ENCODE measurements at places on chromosomes 2 and 18.

GRCh38 chr18:75114231-75114764 is 94.6 kb downstream of the PTGR3 start:
- DNase-seq: no peak

DNA sequence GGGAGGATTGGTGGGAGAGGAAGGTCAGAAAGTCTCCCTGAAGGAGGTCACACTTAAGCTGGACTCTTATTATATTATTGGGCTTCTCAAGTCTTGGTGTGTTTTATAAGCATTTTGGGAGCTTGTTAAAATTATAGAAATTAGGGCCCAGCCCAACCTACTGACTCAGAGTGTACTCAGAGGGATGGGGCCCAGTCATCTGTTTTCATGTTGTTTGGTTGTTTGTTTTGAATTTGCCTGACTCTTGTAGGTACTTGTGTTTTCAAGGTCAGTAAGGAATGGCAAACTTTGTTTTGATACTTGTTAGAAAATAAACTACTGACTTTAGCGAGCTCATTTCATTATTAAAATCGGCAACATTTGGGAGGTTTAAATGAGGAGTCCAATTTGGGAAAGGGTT is 152.0 kb downstream of the INSIG2 start:
- no peak for DNase-seq

DNA sequence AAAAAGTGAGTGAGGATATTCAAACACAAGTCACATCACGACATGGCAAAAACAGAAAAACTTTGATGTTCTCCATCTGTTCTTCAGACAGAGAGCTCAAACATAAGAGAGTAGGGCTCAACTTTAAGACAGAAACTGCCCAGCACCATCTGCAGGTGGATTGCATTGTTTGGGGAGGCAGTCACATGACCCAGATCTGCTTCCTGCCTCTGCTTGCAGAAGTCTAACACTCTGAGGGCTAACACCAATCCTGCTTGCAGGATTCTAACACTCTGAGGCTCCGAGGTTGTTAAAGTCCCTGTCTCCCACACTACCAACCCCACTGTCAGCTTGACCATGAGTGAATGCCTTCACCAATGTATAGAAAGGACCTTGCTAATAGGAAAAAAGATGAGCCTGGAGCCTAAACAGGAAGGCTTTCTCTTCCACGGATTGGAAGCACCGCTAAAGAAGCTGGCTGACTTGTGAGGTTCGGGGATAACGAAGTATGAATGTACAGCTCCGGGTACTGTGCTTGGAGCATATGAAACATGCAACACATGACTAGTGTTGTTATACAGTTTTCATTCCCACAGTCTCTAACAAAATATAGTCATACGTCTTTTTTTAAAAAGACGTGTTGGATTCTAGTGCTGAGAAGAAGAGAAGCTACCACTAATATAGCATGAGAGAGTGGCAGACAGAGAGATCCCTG is 176.6 kb upstream of the CREB1 start:
- DNase-seq: no peak

DNA sequence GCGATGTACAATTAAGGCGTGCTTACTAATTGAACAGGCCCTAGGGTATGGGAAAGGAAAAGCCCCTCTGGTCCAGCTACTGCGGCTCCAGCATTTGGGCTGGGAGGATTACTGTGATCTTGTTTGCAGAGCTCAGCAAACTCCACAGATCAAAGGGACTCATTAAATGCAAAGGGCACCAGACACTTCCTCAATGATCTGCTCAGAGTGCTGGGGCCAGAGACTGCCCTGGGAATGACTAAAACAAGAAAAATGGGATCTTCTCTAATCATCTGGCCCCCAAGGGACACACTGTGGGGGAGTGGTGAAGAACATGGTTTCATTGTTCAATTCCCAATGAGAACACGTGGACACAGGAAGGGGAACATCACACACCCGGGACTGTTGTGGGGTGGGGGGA is 85.0 kb downstream of the MARCHF4 start:
- no peak for DNase-seq

DNA sequence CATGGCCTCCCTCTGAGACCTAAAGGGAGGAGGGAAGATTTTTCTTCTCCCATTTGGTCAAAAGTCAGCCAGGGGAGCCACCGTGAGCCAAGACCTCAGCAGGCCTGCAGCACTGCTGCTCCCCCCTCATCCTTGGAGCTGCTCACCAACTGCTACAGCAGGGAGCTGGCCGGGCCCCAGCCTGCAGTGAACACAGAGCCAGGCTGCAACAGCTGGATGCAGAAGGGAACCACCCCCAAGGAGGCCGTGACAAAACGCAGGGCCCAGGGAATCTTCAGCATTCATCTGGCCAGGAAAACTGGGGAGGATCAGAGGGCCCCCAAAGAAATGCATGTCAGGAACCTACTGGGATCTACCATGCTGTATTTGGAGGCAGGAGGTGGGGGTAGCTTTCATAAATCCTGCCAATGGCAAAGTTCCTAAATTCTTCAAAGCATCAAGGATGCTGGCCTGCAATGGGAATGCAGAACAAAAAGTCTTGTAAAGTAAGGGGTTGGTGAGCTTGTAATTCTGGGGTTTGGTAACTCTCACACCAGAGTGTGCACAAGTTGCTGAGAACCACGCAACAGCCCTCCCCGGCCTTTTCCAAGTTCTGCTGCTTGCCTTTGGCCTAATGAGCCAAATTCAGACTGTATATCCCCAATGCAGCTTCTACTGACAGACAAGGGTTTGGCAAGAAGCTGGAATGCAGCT is 61.0 kb downstream of the CACNB4 start:
- DNase-seq: no peak

GRCh38 chr2:218145124-218145523 is 19.3 kb downstream of the CXCR2 start:
- DNase-seq: no peak

GRCh38 chr2:130864830-130865800 is 28.4 kb downstream of the ARHGEF4 start:
- no peak for DNase-seq

Data from breast epithelium (tissue), 4 donors.